ENCODE measurements at places on chromosomes 2 and 18.

DNA sequence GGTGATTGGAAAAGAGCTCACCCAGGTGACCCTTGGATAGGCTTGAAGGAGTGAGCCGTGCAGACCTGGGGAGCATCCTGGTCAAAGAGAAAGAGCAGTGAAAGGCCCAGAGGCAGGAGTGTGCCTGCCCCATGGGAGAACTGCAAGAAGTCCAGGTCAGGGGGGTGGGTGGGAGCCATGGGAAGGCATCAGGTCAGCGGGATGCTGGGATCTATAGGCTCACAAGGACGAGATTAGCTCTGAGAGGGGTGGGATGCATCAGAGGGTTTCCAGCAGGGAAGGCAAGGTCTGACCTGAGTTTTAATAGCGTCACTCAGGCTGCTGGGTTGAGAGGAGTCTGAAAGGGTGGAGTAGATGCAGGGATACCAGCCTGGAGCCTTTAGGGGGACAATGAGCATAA is 158.6 kb downstream of the SMAD7 start:
- no peak for DNase-seq

DNA sequence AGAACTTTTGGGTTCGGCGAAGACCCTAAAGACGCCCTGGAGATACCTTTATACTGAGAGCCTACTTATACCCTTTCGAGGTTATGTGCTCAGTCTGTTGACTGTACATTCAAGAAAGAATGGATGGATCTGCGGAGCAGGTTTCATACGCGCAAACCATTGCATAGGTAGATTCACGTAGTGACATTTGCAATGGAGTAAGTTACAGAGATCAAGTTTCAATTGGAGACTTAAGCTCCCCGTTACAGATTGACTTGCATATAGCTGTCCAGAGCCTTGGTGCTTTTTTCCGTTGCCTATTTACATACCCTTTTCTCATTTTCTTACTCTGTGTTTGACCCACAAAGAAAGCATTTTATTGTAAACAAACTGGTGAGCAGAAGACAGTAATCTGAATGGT is 923 bp downstream of the PSMD1 start:
- DNase-seq = no peak

- peak; percentile 15 for DNase-seq
Measured at GRCh38 chr2:16656784-16657391, 8.7 kb downstream of the CYRIA start.

GRCh38 chr18:10490401-10491165 is 35.2 kb upstream of the NAPG start:
- DNase-seq = peak; percentile 35

- DNase-seq = no peak
Measured at GRCh38 chr2:126749537-126749936, 93.6 kb downstream of the GYPC start.

- no peak for DNase-seq
Measured at GRCh38 chr18:58695772-58696171, 24.5 kb downstream of the MALT1 start.

DNA sequence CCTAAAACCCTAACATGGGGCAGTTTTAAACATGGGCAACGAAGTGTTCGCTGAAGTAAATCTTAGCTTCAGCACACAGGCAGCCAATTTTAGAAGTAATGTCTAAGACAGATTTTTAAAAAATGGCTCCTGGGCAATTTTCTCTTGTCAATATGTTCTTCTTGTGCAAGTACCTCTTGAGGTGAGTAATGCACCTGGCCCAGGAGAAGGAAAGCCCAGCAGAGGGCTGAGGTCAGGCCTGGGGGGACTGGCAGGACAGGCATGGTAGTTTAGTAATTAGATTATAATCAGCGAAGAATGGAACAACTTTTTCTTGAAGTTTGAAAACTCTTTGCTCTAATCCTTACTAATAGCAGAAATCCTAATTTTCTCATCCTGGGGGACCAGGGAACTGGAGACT is 77.6 kb downstream of the SPRED2 start:
- DNase-seq = no peak
